ENCODE measurements at places on chromosomes 1 and 21.

DNA sequence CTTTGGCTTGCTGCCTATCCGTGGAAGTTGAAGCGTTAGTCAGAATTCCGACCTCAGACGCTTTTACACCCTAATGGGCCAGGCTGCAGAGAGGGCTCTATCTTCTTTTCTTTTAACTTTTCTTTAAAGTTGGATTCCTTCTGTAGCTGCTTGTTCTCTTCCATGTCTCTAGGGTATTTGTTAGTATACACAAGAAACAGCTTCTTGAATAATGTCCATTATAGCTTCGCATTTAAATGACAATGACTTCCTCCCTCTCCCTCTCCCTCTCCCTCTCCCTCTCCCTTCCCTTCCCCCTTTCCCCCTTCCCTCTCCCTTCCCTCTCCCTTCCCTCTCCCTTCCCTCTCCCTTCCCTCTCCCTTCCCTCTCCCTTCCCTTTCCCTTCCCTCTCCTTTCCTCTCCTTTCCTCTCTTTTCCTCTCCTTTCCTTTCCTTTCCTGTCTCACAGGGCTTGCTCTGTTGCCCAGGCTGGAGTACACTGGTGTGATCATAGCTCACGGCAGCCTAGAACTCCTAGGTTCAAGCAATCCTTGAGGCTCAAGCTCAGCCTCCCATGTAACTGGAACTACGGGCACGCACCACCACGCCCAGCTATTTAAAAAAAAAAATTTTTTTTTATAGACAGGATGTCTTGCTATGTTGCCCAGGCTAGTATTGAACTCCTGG is 33.0 kb downstream of the RIPPLY3 start:
- DNase-seq, result no peak

GRCh38 chr1:16125088-16125470 is 30.8 kb downstream of the EPHA2 start:
- no peak for DNase-seq

- no peak for DNase-seq
These were observed 262.2 kb downstream of the AJAP1 start for GRCh38 chr1:4916610-4917009.

- no peak for DNase-seq
These were observed 64.3 kb upstream of the ZNF326 start for GRCh38 chr1:89930579-89930978.

- no peak for DNase-seq
These were observed 62.3 kb downstream of the COL18A1 start for GRCh38 chr21:45467221-45467779.

DNA sequence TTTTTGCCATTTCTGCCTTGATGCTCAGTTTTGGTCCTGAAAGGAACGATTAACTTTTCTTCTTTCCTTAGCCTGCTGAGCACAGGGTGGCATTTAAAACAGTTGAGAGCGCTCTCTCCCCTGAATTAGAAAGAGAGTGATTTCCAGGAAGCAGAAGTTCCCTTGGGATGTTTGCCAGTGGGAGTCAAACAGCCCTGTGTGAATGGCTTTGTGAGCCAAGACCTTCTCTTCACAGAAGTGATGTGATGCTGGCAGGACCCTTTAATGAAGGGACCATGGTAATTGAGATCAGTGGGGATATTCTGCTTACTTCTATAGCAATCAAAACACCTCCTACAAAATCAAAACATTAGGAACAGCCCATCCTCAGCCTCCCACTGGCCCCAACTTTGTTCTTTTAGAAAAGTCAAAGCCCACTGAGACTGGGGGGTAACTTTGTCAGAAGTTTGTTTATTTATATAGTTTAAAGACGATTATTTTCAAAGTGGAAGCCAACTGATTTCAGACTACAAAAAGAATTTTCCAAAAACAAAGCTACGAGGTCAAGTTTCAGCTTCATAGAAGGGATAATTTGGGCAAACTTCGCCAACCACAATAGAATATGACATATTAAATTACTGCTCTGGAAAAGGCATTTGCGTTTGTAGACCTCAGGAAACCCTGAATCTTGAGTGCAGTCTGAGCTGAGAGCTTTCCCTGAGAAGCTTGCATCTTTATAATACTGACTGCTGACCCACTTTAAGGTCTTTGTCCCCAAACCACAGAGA is 122.7 kb downstream of the GABPA start:
- DNase-seq, result no peak

DNA sequence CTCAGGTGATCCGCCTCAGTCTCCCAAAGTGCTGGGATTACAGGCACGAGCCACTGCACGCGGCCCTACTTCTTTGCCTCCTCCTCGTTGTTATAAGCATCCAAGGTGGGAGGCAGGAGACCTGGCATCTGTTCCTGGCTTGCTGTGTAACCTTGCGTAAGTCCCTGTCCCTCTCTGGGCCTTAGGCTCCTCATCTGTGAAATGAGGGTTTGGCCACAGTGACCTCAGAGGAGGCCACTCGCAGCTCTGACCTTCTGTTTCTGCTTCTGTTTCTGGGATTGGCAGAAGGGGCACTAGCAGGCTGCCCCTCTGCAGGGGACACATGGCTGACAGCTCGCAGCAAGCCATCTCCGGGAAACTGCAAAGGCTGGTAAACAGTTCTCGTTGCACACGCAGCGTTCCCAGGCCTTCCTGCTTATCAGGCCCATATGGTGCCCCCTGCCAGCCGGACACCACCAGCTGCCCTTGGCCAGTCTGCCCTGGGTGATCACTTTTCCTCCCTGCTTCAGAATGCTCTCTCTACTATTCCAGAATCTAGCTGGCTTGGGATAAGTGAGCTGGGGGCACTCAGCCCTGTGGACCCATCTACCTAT is 2.6 kb upstream of the LDLRAP1 start:
- no peak for DNase-seq

- no peak for DNase-seq
These were observed 2.9 kb upstream of the SEMA4A start for GRCh38 chr1:156150333-156151011.

DNA sequence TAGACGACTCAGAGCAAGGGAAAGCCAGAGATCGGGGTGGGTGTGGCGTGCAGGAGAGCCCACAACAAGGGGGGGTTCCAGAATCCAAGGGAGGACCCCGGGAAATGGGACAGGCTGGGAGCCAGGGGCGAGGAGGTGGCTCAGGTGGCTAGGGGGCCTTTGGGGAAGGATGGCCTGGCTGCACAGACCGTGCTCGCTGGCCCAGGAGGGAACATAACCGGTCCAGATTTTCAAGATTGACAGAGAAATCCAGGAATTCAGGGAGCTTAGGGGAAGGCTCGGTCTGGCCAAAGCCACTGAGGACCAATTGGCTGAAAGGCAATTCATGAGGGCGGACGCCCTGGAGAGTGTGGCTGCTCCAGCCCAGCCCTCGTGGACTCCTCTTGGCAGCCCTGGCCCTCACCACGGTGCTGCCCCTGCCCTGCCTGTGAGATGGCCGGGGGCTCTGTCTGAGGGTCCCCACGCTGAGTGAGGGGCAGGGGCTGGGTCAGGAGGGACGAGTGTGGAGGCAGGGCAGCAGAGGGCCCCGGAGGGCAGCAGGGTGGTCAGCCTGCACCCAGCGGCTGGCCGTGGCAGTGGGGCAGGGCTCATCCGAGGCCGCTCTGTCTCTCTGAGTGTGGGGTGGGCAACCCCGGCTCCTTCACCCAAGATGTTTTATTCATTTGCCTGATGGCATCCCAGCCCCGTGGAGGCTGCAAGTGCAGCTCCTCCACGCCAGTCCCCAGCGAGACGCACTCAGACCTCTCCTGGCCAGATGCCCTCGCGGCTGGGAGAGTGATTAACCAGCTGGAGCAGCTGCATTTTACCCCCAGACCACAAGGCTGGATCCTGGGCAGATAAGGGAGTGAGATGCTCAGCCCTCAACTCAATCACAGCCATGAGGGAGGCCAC is 5.6 kb upstream of the LRRC3 start:
- DNase-seq, result no peak

- no peak for DNase-seq
These were observed 121.8 kb downstream of the NTNG1 start for GRCh38 chr1:107262467-107263286.

DNA sequence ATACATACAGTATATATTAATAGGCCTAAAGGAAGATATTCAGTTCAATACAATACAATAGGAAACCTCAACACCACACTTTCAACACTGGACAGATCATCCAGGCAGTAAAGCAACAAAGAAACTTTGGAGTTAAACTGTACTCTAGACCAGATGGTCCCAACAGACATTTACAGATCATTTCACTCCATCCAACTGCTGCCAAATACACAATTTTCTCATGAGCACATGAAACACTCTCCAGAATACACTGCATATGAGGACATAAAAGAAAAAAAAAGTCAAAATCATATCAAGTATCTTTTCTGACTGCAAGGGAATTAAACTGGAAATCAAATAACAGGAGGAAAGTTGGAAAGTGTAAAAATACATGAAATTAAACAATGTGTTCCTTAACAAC is 607.5 kb upstream of the BRINP3 start:
- DNase-seq, result no peak

- DNase-seq, result no peak
These were observed 15.1 kb upstream of the EDN2 start for GRCh38 chr1:41499591-41499990.

DNA sequence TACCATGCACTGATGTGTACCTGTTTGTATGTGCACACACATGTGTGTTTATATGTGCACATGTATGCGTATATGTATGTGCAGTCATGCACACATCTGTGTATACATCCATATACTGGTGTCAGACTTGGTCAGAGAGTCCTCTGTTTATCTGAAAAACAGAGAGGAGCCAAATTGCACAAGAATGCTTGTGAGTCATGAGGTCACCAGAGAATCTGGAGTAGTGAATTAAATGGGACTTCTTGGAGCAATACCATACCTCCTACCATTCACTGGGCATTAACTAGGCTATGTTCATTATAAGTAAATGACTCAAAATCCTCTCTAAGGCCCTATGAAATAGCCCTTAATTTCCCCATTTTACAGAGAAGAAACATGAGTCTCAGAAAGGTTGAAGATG is 272.1 kb upstream of the C1orf87 start:
- no peak for DNase-seq

DNA sequence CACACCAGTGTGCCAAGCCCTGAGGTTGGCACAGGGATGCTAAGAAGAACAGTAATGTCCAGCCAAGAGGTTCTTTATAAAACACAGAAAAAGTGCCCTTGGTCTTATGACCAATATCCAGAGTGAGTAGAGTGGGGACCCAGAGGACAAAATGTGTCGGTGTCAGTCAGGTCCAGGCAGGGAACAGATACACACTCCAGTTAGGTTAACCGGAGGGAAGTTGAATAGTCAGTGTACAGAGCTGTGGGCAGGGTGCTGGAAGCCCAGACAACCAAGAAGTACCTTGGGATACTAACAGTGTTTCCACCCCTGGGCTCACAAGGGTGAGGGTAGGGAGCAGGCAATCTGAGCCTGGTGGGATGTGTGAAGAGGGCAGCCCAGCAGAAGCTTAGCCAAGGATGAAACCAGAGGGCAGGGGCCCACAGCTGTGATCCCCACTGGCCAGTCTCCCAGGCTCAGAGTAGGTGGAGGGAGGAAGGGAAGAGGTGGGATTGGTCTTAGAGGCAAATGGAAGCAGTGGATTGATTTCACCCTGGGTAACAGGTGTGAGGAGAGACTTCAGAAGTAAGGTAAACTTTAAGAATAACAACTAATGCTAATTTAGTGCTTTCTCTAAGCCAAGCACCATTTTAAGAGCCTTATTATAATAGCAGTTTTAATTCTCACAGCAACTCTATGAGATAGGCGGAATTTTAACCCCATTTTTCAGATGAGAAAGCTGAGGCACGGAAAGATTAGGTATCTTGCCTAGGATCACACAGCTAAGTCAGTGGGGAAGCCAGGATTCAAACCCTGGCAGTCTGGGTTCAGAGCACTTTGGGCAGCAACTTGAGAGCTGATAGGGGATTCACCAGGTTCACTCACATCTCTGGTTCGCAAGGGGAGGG is 143.4 kb upstream of the HOOK1 start:
- no peak for DNase-seq

- DNase-seq, result no peak
These were observed 76.1 kb downstream of the CACHD1 start for GRCh38 chr1:64546013-64546412.

DNA sequence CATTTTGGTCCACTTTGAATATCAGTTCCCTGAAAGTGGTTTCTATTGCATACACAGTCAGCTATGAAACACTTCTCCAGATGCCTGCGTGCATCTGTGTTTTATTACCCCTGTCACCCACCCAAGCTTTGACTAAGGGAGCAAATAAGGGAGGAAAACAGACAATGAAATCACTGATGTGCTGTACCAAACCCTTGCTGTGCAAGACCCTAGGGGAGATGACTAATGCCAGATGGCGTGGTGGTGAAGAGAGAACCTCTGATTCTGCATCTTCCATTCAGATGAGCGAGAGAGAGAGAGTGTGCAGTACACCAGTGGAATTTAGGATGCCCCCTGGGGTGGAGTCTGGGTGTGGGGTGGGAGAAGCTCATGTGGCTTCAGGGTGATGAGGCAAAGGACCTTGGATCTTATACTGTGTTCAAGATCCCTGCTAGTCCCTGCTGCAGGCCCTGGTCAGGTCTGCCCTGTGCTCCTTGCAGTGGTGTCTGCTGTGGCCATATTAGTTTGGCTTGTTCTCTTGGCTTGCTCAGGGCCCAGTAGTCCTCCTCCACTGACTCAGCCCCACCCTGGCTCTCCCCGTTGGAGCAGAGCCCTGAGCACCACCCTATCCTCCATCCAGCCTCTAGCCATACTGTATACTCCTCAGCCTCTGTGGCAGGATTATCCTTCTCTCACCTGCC is 18.5 kb downstream of the CLCA1 start:
- DNase-seq, result no peak

- no peak for DNase-seq
These were observed 921.5 kb downstream of the KCNT2 start for GRCh38 chr1:195686764-195687163.

- DNase-seq, result no peak
These were observed 81.9 kb downstream of the SIPA1L2 start for GRCh38 chr1:232547938-232548484.

- DNase-seq, result no peak
These were observed 158.5 kb downstream of the DNM3 start for GRCh38 chr1:171999756-172000155.

- DNase-seq, result no peak
These were observed 102.7 kb downstream of the TENT5C start for GRCh38 chr1:117708323-117709248.

GRCh38 chr1:182069028-182069466 is 7.5 kb upstream of the ZNF648 start:
- peak; percentile 33 for DNase-seq

Measured in activated naive CD4-positive, alpha-beta T cell treated with anti-CD3 and anti-CD28 coated beads, Interleukin-2, amount 50 U/mL, for 16 hours (primary cell).